ENCODE measurements at places on chromosomes 2 and 18. TPM values are rescaled to one million over a fixed set of nuclear protein-coding genes. Genes with fewer than 3 reads are reported as not detected.
A peak's percentile ranks its signal among the peaks of the same experiment; 100 is the strongest.

Gene GREB1
- 6.5 TPM for polyA plus RNA-seq

Gene NAT8
- 0.13 TPM for polyA plus RNA-seq

GRCh38 chr2:66966631-66967030 is 430.5 kb upstream of the ETAA1 start:
- no peaks in the 10 kb centered on the region for H3K4me1 ChIP-seq
- no peak for DNase-seq
- no peaks in the 10 kb centered on the region for H3K36me3 ChIP-seq
- no peaks in the 10 kb centered on the region for H3K27me3 ChIP-seq

DNA sequence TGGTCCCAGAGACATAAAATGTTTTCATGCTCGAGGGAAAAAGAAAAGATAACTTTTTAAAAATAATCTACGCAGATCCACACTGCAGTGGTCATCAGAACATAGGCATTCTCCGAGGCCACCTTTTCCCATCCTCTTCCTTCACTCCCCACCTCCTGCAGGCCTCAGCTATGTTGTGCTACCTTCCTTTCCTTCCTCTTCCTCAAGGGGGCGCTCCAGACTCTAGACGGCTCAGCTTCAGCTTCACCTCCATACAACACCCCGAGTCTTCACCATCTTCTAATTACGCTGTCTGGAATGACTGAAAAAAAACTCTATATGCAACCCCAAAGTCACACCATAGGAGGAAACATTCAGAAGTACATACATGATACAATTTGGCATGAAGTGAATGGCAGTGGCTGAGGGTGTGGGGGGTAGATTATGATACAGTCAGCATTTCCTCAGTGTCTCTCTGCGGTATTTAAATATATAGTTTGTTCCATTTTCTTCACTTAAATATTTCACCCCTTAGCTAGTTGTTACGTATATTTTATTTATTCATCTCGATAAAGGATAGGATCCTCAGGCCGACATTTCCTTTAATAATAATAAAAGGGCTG is 583.6 kb downstream of the IRS1 start:
- no peaks in the 10 kb centered on the region for H3K4me1 ChIP-seq
- H3K36me3 ChIP-seq: no peaks in the 10 kb centered on the region
- no peaks in the 10 kb centered on the region for H3K27me3 ChIP-seq
- no peak overlapping the region for H3K4me3 ChIP-seq
- peak; percentile 28 for DNase-seq
- no peak overlapping the region for H3K27ac ChIP-seq

- no peaks in the 10 kb centered on the region for H3K36me3 ChIP-seq
- H3K4me1 ChIP-seq: peaks cover 15% of the 10 kb centered on the region
- no peak overlapping the region for H3K27ac ChIP-seq
Observed at GRCh38 chr2:197705912-197706838, 1.0 kb downstream of the MARS2 start.

- DNase-seq: no peak
- H3K36me3 ChIP-seq: no peaks in the 10 kb centered on the region
- no peak overlapping the region for H3K4me3 ChIP-seq
- H3K27ac ChIP-seq: no peak overlapping the region
Observed at GRCh38 chr18:75775121-75775520, 347.6 kb upstream of the SMIM21 start.

- peaks cover 8% of the 10 kb centered on the region for H3K36me3 ChIP-seq
- H3K27ac ChIP-seq: no peak overlapping the region
- no peaks in the 10 kb centered on the region for H3K27me3 ChIP-seq
- H3K4me1 ChIP-seq: no peaks in the 10 kb centered on the region
- H3K4me3 ChIP-seq: no peak overlapping the region
- peak; percentile 33 for DNase-seq
Observed at GRCh38 chr2:33395655-33396249, 80.7 kb upstream of the RASGRP3 start.

DNA sequence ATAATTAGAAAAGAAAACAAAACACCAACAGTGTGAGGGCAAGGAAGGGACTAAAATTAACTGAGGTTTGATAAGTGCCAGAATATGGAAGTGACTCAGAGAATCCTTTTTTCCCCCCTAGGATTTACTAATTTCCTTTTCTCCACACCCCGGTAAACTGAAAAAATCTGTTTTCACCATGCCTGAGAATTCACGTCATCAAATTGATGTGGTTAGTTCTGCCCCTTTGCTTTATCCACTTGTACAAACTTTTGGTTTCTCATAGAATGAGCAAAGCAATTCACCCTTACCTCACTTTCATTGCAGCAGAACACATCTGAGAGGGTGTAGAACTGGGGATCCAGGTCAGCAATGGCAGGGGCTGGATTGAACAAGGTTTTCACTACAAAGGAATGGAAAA is 57.8 kb downstream of the RBKS start:
- no peaks in the 10 kb centered on the region for H3K27me3 ChIP-seq
- no peak overlapping the region for H3K4me3 ChIP-seq
- DNase-seq: no peak
- H3K4me1 ChIP-seq: no peaks in the 10 kb centered on the region

DNA sequence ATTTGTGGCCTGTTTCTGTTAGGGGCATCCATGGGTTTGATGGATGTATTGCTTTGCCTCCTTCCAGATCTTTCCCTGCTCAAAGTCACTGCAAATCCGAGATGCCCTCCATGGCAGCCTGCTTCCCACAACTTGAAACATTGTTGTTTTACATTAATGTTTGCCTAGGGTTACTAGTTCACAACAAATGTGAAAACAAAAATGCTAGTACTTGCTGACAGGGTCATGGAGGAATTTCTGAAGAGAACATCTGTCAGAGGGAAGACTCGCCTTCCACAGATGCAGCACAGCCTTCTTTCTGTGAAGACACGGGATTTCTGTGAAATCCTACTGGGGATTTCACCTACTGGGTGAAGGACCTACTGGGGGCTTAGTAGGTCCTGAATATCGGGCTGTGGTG is 260.0 kb upstream of the FN1 start:
- no peak for DNase-seq
- H3K4me3 ChIP-seq: no peak overlapping the region
- no peaks in the 10 kb centered on the region for H3K27me3 ChIP-seq
- H3K27ac ChIP-seq: no peak overlapping the region

Gene HOXD12
- not detected for polyA plus RNA-seq

DNA sequence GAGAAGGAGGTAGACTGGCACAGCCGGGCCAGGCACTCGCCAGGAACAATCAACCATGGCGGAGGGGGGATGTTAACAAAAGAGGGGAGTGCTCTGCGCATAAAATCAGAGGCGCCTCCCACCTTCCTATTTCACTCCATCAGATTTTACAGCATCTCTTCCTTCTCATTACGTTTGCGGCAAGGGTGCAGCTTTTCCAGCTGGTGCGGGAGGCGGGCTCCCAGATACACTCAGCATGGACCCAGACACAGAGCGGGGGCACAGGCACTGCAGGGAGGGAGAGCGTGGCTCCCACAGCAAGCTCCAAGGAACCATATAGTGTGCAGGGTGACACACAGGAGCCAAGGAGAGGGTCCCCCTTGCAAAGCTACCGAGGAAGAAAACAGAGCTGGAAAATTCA is 176.3 kb downstream of the EIPR1 start:
- DNase-seq: no peak
- H3K4me1 ChIP-seq: peaks cover 14% of the 10 kb centered on the region
- peaks cover 2% of the 10 kb centered on the region for H3K36me3 ChIP-seq
- no peak overlapping the region for H3K4me3 ChIP-seq

GRCh38 chr2:65930259-65930658 is 497.9 kb upstream of the SPRED2 start:
- H3K4me3 ChIP-seq: no peak overlapping the region
- H3K4me1 ChIP-seq: peaks cover 2% of the 10 kb centered on the region
- no peaks in the 10 kb centered on the region for H3K36me3 ChIP-seq
- no peak overlapping the region for H3K27ac ChIP-seq
- no peak for DNase-seq
- peaks cover 5% of the 10 kb centered on the region for H3K27me3 ChIP-seq

Gene FEV
- polyA plus RNA-seq: 0.62 TPM

DNA sequence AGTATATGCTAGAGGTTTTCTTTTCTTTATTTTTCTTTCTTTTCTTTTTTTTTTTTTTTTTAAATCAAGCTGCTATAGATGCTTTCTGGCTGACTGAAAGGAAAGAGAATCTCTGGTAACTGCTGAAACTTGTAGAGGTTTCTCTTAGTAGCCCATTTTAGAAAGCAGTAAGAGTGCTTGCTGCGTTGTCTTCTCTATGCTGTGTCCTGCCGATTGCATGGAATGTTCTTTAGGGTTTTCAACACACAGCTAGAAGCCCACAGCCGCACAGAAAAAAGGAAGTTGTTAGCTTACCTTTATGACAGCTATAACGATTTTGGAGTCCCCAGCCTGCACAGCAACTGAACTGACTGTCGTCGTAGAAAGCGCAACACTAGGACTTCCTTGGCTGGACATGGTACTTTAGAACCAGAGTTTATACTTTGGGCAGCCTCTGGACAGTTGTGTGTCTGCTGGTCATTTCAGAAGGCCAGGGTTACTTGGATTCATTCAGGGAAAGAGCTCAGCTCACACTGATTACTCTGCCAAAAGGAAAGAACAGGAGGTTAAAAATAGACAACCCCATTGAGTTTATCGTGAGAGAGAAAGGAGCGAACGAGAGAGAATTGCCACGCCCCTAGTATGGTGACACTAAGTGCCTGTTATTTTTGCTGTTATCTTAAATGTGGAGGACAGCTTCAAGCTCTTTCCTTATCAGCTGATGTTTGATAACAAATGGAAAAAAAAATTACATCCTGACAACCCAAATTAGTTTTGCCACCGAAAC is at the start of gene CCDC141:
TSS of gene CCDC141 (minus strand) at position 592 of the 766 bp plus-strand sequence. CDS start at position 396, 196 bp downstream.
- DNase-seq: peak; percentile 84
- peak within 1 kb of the TSS; percentile 50 for H3K4me3 ChIP-seq
- H3K4me1 ChIP-seq: peaks cover 19% of the 10 kb centered on the region
- H3K27ac ChIP-seq: peak within 1 kb of the TSS; percentile 94
- H3K36me3 ChIP-seq: peaks cover 7% of the 10 kb centered on the region
- H3K27me3 ChIP-seq: no peaks in the 10 kb centered on the region

- no peak for DNase-seq
- peaks cover 31% of the 10 kb centered on the region for H3K27me3 ChIP-seq
- no peak overlapping the region for H3K27ac ChIP-seq
- H3K4me3 ChIP-seq: no peak overlapping the region
- H3K36me3 ChIP-seq: no peaks in the 10 kb centered on the region
- H3K4me1 ChIP-seq: peaks cover 5% of the 10 kb centered on the region
Observed at GRCh38 chr2:120431386-120432292, 85.7 kb downstream of the INHBB start.

GRCh38 chr2:114031605-114032505 is 142.0 kb downstream of the ACTR3 start:
- H3K27ac ChIP-seq: peak overlapping the region; percentile 83
- no peaks in the 10 kb centered on the region for H3K36me3 ChIP-seq
- peaks cover 8% of the 10 kb centered on the region for H3K4me1 ChIP-seq

Gene CKAP2L
- polyA plus RNA-seq: 8.0 TPM

- H3K4me3 ChIP-seq: no peak overlapping the region
- peaks cover 4% of the 10 kb centered on the region for H3K27me3 ChIP-seq
- DNase-seq: no peak
- H3K4me1 ChIP-seq: no peaks in the 10 kb centered on the region
Observed at GRCh38 chr18:77993188-77993981, 743.7 kb downstream of the GALR1 start.

- H3K27me3 ChIP-seq: no peaks in the 10 kb centered on the region
- no peak for DNase-seq
- no peak overlapping the region for H3K4me3 ChIP-seq
- H3K4me1 ChIP-seq: no peaks in the 10 kb centered on the region
- H3K36me3 ChIP-seq: no peaks in the 10 kb centered on the region
- H3K27ac ChIP-seq: no peak overlapping the region
Observed at GRCh38 chr2:48851161-48851560, 95.6 kb upstream of the LHCGR start.
